GM23338 (cell line): ENCODE measurements at places on chromosomes 11 and 22. TPM values are rescaled to one million over a fixed set of nuclear protein-coding genes. Genes with fewer than 3 reads are reported as not detected.

- no peak for DNase-seq
These were observed 53.3 kb downstream of the CERK start for GRCh38 chr22:46684706-46685105.

DNA sequence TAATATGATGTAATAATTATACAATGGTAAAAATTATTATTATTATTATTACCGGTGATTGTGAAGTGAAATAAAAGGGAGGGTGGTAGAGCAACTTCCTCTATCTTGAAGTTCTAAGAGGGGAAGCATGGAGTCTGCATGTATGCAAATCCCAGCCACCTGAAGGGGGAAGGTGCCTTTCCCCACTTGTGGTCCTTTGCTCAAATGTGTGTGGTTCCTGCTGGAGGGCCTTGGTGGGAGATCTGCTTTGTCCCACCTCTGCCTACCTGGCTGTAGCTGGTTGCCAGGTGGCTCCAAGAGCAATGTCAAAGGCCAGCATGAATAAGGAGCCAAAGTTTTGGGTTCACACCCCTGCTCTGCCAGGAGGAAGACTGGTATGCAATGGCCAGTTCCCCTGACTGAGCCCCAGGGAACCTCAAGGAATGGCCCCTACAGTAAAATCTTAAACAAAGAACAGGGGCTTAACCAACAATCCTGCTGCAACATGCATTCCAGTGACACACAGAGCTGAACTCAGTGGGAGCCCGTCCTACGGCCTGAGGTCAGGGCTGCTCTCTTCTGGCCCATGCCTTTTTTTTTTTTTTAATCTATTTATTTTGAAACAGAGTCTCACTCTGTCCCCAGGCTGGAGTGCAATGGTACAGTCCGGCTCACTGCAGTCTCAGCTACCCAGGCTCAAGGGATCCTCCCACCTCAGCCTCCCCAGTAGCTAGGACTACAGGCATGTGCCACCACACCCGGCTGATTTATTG, 8.5 kb downstream of the TMEM132A start:
- DNase-seq = no peak

DNA sequence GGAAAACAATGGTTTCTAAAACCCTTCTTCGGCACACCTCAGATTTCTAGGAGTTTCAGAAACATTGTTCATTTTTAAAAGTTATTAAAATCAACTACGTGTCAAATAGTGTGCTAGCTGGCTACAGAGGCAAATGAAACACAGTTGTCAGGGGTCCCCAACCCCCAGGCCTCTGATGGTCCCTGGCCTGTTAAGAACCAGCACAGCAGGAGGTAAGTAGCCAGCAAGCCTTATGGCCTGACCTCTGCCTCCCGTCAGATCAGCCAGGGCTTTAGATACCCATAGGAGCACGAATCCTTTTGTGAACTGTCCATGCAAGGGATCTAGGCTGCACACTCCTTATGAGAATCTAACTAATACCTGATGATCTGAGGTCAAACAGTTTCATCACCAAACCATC, 648.2 kb downstream of the FAM181B start:
- peak; percentile 5 for DNase-seq

DNA sequence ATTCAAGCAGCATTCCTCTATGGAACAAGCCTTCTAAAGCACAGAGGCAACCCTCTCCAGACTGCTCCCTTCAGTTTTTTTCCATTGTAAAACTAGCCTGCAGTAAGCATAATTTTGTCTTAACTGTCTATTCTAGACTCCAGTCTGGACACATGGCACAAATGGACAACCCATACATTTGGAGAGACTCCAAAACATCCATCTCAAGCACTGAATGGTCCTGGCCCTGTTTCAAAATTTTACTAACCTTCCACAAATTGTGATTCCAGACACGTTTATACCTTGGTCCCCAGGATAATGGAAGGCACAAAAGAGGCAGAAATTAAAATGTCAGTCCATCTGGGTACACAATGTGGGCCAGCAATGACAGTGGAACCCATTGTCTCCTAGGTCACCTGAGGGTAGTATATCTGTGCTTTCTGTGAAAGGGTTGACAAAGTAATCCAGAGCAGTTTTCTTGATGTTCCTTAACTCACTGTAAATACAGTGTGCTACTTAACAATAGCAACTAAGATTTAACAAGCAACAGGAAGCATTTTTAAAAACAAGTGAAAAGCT, 16.2 kb upstream of the SESN3 start:
- DNase-seq = no peak

DNA sequence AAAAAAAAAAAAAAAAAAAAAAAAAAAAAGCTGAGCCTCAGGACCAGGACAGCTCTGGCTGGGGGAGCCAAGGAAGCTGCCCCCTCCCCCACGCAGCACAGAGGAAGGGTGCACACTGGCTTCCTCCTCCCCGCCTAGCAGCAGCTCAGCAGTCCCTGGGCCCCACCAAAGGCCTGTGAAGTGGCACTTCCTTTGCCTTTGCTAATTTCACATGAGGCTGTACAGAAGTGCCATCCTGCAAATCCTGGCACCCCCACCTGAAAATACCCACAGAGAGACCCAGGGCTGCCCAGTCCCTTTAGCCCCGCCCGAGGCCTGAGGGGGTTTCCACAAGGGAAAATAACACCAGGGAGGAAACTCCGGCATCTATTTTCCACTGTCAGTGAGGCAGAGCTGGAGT, 3.9 kb downstream of the RHOG start:
- no peak for DNase-seq

DNA sequence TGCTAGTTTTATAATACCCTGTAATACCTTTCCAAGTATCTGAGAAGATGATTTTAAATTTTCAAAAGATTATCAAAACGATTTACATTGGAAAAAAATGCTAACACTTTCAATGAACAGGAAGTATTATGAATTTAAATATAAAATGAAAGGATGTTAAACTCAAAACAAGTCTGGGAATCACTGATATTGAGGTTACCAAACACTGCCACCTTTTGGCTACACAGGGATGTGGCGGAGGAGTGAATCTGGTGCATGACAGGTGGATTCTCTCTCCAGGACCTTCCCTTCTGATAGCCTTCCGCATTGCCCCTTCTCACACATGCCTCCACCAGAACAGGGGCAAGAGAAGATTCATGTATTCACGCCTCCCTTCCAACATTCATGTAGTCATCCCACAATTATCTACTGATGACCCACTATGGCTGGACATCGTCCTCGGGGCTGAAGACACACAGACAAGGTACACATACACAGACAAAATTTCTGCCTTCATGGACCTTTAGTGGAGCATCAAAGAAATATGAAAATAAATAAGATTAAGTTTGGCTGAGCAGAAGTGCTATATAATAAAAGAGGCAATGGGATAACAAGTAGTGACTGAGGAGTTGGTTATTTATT, 34.7 kb downstream of the ATG16L2 start:
- peak; percentile 77 for DNase-seq

DNA sequence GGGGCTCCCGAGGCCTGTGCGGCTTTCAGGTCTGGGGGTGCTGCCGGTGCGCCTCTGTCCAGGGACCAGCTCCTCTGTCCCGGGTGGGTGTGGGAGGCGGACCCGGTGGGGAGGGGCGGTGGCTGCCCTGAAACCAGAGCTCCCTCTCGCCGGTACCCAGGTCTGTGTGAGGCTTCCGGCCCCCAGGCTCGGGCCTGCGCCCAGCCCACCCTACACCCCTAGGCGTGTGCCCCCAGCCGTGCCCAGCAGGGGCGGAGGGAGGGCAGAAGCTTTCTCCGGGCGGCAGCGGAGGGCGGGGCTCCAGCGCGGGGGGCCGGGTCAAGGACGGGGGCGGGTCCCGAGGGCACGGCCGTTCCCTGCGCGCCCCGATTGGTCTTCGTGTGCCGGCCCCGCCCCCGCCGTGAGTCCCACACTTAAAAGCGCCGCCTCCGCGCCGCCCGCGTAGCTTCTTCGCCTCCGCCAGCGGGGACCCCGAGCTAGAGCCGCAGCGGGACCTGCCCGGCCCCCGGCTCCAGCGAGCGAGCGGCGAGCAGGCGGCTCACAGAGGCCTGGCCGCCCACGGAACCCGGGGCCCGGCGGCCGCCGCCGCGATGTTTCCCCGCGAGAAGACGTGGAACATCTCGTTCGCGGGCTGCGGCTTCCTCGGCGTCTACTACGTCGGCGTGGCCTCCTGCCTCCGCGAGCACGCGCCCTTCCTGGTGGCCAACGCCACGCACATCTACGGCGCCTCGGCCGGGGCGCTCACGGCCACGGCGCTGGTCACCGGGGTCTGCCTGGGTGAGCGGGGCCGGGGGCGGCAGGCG, 616 bp downstream of the PNPLA2 start:
- DNase-seq = peak; percentile 97

DNA sequence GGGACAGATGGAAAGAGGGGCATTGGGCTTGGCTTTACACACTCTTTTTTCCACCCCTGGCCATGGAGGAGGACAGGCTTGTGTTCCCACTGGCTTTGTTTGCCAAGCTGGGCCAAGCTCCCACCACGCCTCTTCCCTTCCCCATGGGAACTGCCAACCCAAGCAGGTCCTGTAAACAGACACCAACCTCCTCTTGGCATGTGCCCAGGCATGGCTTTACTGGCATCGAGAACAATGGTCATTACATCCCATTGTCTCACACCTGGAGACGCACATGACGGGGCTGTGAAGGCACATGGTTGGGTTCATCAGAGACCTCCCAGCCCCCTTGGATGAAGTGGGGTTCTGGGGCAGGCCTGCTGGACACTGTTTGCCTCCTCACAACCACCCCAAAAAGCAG, 11.7 kb downstream of the SEC14L3 start:
- DNase-seq = no peak

DNA sequence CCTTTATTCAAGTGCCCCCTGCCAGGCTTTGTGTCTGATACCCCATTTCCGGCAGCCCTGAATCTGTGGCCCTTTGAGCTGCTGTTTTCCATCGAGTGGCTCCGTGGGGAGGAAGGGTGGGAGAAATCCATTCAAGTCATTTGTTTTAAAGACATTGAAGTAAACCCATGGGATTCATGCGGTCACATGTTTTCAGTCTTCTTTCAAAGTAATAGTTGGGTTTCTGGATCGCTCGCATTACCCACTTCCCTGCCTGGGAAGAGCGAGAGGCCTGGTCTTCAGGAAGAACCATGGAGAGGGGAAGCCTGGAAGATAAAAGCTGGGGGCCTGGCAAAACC, 14.4 kb downstream of the DAGLA start:
- DNase-seq = no peak

DNA sequence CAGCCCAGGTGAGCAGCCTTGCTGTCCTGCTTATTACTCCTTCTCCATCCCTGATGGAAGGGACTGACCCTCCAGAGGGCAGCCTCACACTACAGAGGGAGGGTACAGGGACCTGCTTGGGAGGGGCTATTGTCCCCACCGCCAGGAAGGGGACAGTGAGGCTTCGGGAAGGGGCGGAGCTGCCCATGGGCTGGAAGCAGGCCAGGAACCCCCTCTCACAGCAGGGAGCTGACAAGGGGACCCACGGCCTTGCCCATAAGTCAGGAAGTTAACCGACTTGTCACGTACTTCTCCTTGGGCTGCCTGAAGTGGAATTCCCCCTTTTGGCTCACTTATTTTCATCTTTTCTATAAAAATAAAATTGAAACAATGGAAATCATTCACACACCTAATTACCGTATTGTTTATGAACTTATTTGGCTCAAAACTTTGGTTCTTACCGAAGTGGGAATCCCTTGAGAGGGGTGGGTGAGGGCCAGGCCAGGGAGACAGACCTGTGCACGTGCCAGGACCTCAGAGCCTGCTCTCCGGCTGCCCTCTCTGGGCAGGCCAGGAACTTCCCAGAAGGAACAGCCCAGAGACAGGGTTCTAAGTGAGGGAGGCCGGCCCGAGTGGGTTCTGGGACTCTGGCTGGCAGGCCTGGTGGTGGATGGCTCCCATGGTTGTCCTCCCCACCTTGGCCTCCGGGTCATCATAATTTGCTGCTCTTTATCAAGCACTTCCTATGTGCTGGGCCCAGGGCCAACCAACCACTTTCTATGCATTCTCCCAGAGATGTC, 5.8 kb downstream of the MGAT3 start:
- peak; percentile 53 for DNase-seq

DNA sequence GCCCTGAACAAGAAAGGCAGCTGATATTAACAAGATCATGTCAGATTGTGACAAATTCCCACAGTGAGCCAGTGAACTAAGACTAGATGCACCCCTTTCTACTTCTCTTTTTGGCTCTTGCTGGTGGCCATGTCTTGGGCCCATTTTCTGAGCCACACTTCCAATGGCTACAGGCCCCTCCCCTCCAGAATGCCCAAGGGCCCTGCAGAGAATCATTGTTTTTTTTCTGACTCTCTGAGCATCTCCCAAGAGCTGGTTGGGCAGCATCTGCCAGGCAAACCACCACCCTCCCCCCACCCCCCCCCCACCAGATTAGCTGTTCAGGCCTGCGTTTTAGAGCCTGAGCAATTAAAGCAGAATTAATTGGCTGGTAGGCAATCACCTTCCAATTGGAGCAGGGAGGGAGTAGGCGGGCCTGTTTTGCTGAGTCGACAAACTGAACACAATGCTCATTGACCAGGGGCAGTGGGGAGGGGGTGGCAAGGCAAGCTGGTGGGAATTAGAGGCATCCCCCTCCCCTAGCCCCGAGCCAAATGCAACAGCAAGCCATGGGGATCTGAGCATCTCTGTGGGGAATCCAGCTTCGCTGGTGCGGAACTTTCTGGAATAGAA, 541.4 kb downstream of the MN1 start:
- DNase-seq = peak; percentile 26

DNA sequence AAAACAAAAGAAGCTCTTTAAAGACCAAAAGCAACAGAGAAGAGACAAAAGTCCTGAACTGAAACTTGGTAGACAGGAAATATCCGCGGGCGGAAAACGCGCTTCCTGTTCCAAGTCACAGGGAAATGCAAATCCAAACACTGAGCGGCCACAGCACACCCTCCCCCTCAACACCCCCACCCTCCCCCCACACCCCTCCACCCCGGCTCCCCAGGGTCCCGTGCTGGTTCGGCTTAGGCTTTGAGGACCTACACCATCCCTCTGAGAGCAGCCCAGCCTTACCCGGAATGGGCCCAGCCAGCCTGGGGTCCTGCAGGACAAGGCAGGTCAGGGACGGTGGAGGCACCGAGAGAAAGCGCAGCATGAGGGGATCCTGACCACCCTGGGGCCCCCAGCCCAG, 160.4 kb downstream of the BRD1 start:
- DNase-seq = no peak

- DNase-seq = no peak
These were observed 846.6 kb upstream of the ANO3 start for GRCh38 chr11:25485315-25485714.

GRCh38 chr11:34809191-34810106, 106.7 kb downstream of the APIP start:
- DNase-seq = no peak

DNA sequence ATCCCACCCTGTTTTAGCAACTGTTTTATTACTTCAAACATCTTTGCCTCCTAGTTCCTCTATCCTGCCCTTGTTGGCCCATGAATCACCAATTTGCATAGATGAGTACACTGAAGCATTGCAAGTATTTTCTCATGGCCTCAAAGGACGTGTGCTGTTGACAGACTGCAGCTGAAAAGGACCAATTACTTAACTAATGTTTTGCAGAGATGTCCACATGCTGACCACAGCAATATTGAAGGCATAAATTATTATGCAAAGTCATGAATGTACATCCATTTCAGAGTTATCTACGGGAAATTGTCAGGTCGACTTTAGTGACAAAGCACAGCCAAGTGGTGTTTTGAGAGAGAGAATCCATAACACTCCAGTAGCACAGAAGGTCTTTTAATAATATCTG, 64.8 kb downstream of the CADM1 start:
- DNase-seq = no peak

PRRG4 gene
- total RNA-seq = 1.9 and 2.2 TPM in 2 replicates

B4GALNT4 gene
- 55.2 and 92.6 TPM in 2 replicates for total RNA-seq

TMPRSS13 gene
- total RNA-seq = 0.08 and 0.31 TPM in 2 replicates

VSIG10L2 gene
- total RNA-seq = not detected in 2 replicates

SPON1 gene
- total RNA-seq = 6.4 and 6.9 TPM in 2 replicates

NLRP6 gene
- total RNA-seq = 0.73 TPM in 1 of 2 replicates, not detected in the other

KDM4E gene
- total RNA-seq = not detected in 2 replicates

CLTCL1 gene
- total RNA-seq = 13.4 and 15.1 TPM in 2 replicates

DNAJB7 gene
- not detected in 2 replicates for total RNA-seq

CYP2D6 gene
- total RNA-seq = 0.27 and 1.3 TPM in 2 replicates

PLAAT5 gene
- 10.4 and 11.6 TPM in 2 replicates for total RNA-seq
